COR-L47 (cell line): ENCODE measurements at places on chromosomes 2 and 18.

DNA sequence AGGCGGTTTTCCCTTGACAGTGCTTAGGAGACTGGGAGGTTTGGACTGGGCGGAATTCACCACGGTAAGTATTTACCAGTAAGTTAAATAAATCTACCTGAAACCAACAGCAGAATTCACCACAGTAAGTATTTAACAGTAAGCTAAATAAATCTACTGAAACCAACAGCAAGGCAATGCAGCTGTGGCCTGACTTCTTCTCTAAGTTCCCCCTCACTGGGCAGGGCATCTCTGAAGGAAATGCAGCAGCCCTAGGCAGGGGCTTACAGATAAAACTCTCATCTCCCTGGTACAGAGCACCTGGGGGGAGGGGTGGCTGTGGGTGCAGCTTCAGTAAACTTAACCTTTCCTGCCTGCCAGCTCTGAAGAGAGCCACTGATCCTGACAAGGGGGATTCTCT lies 432.5 kb upstream of the LRRTM1 start:
- DNase-seq = no peak

- DNase-seq = no peak
These were observed 27.4 kb upstream of the IL1RL1 start for GRCh38 chr2:102283996-102284395.

DNA sequence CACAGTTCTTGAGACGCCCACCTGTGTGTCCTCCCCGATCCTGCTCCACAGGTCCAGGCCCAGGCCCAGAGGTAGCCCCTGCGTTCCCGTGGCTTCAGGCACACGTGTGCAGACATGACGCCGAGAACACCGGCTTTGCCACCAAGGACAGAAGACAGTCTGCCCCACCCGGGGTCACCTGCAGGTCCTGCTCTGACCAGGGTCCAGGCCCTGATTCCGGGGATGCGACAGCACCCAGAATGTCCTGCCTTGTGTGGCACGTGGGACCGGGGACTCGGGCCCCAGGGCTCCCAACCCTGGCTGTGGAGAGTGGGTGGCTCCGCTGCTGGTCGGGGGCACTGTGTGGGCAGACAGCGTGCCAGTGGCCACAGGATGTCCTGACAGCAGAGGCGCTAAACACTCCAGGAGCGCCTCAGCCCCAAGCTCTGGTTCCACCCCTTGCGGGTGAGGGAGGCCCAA lies 36.9 kb downstream of the ADI1 start:
- DNase-seq = no peak

DNA sequence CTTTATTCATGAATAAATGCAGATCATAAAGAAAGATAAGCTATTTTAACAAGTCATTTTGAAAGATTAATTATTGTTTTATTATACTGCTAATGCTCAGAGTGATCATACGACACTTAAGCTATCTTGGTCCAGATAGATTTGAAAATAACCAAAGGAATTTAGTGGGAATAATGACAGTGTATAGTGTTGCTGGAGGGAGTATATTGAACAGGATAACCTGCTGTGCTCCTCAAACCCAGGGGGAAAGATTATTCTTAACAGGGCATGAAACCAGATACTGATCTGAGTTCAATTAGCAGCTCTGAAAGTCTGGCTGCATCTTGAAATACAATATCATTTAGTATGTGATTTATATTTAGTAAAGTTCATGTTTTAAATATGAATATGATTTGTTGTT lies 216.3 kb upstream of the ITGA4 start:
- DNase-seq = no peak

DNA sequence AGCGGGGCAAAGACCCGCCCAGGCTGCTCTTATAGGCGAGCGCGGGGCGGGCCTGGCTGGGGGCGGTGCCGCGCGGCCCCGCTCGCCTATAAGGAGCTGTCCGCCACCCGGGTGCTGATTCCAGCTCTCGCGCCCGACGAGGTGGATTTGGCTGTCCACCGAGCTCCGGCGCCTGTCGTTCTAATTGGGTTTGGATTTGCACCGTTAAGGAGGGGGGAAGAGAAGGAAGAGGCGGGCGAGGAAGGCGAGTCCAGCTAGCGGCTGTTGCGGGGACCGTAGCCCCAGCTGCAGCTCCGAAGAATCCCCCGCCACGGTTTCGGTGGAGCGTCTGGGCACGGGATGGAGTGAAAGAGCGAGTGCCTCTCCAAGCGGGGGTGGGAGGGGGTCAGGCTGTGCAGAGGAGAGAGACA lies at the start of gene CNTNAP5:
Gene CNTNAP5 (plus strand): TSS at position 117 of the 410 bp plus-strand sequence. CDS start 364 bp downstream, outside the sequence.
- DNase-seq = peak; percentile 79

- peak; percentile 41 for DNase-seq
These were observed 32.3 kb downstream of the SCN9A start for GRCh38 chr2:166343467-166343866.

DNA sequence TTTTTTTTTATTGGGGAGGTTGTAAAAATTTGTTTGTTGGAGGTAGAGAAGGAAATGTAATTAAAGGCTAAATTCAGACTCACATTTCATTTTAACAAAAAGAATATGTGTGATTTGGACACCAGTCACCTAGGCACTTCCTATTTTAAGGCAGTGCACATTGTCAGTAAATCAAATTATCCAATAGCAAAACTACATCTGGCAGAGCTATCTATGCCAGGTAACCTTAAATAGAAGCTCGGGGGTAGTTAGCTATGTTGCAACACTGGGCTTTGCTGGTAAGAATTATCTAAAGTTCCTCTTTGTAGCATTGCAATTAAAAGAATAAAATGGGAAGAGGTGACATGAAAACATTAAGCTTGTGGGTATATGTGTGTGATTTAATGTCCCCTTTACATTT lies 1064.4 kb upstream of the ZEB2 start:
- no peak for DNase-seq

DNA sequence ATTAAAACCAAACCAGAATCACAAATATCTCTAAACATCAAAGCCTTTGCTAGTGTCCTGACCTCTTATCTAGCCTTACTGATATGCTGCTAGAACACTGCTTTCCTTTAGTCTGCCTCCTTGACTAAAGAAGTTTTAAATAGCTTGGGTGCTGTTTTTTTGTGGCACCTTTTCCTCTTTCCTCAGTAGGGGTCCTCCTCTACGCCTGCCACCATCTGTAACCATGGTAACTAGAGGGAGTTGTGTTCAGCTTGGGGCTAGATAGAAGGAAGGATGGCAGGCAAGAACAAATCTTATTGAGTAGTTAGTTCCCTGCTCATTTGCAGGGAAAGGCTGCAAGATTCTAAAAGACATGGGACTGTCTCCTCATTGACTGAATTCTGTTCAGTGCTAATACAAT lies 86.0 kb downstream of the TAF4B start:
- DNase-seq = peak; percentile 46

- DNase-seq = no peak
These were observed 43.8 kb downstream of the MOB4 start for GRCh38 chr2:197559681-197560080.
